ENCODE measurements at places on chromosomes 2 and 18. TPM values are rescaled to one million over a fixed set of nuclear protein-coding genes. Genes with fewer than 3 reads are reported as not detected.

C1GALT1C1L gene
- total RNA-seq = not detected

SERPINB7 gene
- 18.0 TPM for total RNA-seq

GRCh38 chr18:67496469-67496868, 20.1 kb downstream of the DSEL start:
- DNase-seq = no peak

PAX3 gene
- total RNA-seq = not detected

OSR1 gene
- total RNA-seq = 0.31 TPM

MEP1B gene
- not detected for total RNA-seq

DNA sequence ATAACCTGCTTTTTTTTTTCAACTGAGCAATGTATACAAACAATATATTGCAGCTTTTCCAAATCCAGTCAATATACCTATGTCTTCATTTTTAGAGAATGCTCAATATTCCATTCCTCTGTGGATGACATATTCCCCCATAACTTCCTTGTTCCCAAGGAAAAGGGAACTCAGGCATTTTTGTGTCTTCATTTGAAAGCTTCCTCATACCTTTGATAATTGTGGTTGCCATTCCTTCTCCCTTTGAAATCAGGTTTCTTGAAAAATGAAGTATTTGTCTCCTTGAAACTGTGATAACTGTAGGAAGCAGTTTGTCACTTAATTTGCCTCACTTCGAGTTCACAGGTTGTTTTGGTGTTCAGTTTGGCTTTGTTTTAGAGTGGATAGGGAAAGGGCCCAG, 13.5 kb downstream of the ELAC1 start:
- peak; percentile 42 for DNase-seq

MC4R gene
- total RNA-seq = not detected

DNER gene
- total RNA-seq = 1.0 TPM

FBLN7 gene
- not detected for total RNA-seq

DNA sequence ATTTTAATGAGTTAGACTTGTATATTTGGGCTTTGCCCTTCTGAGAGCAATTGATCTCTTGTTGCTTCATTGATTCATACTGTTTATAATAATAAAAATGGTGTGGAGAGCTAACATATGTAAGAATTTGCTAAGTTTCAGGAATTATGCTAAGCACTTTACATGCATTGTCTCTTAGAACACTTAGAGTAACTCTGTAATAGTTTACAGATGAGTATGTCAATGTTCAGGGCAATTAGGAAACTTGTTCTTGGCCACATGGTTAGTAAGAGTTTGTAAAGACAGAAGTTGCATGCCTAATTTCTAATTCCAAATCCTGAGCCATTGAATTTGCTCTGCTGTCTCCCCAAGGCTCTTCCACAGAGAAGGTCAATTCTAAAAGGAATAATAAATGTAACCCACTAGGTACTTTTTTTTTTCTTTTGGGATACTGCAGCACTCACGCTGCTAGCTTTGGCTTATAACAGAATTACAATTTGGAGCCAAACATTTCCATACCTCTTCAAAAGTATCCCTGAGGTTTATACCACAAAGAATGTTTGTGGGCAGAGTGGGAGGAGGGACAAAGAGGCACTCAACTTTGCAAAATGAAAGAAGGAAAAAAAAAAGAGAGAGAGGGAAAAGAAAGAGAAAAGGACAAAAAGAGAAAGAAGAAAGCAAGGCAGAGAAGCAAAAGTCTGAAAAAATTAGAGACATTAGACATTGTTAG, 232.4 kb downstream of the CALCRL start:
- DNase-seq = peak; percentile 83

DNA sequence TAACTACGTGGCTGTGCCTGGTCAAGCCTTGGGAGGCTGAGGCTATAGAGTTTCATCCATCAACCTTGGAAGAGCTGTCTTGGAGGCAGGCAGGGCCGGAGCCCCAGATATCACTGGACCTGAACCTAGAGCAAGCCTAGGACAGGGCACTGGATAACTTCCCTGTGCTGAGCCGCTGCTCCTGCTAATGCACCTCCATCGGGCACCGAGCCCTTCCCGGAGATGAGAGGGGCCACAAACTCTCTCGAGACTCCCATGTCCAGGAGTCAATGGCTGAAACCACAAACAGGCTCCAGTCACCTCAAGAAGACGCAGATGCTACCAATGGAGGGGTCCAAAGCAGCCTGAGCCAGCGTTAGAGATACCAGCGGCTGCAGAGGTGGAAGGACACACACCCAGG, 866.0 kb downstream of the LRP1B start:
- no peak for DNase-seq

DNA sequence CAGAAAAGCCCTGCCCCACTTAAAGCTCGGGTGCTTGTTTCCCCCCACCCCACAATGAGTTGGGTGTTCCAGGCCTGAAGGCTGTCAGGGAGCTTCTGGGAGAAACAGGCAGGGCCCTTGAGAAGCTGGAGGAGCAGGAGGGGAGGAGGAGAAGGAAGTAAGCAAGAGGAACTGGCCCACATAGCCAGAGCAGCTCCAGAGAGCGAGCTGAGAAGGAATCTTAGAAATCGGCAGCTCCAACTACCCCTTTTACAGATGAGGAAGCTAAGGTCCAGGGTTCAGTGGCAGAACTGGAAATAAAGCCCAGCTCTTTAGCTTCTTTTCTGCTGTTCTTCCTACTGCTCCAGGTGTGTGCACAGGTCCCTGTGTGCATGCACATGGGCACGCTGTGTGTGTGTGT, 12.7 kb upstream of the KCNK3 start:
- DNase-seq = no peak

SOS1 gene
- 33.3 TPM for total RNA-seq

HOXD11 gene
- not detected for total RNA-seq

GRCh38 chr2:207122651-207123334, 43.0 kb downstream of the KLF7 start:
- DNase-seq = no peak

DNA sequence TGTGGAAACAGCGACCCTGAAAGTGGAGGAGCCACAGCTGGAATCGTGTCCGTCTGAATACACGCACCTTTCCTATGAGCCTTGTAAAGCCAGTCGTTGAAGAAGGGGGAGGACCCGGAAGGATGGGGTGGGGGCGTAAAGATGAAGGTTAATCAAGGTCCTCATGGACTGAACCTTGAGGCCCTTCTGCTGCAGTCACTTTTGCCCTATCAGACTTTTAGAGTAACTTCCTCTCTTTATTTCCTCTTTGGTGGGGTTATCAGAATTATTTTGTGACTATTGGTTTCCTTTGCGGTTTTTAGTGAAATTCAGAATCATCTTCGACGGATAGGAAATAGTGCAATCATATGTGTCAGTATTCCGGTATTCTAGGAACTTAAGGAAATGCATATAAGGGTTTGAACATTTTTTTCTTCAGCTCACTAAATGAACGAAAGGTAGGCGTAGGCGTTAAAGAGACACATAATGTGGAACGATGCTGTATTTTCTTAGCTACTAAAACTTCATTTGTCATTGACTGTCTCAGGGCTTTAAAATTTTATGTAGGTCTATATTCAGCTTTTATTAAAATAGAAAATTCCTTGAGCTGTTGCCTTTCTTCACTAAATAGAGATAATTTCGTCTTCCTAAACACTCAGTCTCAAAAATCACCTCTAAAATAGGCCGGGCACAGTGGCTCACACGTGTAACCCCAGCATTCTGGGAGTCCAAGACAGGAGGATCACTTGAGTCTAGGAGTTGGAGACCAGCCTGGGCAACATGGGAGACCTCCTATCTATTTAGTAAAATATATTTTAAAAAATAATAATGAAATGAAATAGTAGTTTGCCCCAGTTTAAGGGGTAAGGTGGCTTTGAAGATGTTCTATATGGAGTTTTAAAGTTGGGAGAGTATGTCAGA, 1.4 kb upstream of the YES1 start:
- no peak for DNase-seq

DNA sequence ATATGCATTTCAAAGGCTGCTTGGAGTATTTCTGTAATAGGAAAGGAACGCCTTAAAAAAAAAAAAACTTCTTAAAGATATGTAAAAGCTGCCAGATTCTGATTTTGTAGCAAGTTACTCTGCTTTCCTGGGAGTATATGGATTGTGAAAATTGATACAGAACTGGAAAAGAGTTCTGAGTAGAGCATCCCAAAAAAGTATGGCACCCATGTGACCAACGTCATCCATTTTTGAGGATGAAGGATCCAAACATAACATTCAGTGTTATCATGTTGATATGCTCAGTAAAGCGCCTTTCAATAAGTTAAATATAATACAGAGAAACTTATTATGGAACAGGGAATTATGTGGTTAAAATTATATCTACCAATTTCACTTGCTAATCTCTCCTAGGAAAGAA, 978.4 kb upstream of the POU3F3 start:
- no peak for DNase-seq

DNA sequence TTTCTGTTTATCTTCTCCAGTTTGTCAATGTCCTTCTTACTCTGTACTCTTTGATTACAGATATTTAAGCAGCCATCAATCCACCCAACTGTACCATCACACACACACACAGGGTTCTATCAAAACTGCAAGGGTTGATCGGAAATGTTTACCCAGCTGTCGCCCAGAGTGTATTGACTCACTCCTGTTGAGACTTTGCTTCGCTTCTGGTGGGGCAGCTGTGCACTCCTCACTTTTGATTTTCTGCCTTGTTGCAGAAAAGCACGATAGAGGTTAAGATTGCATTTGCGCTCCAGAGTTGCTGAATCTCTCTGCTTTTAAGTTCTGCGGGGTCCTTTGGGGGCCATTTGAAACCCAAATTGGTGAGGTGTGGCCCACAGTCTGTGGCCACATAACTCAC, 216.2 kb downstream of the SETBP1 start:
- DNase-seq = no peak

GRCh38 chr2:53452957-53453748, 314.5 kb upstream of the CHAC2 start:
- no peak for DNase-seq

GRCh38 chr18:6921571-6921970, 192.1 kb downstream of the ARHGAP28 start:
- DNase-seq = no peak

GRCh38 chr18:80103231-80103630, 5.8 kb upstream of the ADNP2 start:
- peak; percentile 73 for DNase-seq

GRCh38 chr2:172270278-172271079, 156.9 kb upstream of the ITGA6 start:
- no peak for DNase-seq

LCT gene
- total RNA-seq = not detected

- DNase-seq = peak; percentile 41
Observed at GRCh38 chr2:61135510-61135909, 26.5 kb upstream of the C2orf74 start.

CBLN2 gene
- total RNA-seq = not detected

GRCh38 chr18:25630682-25631081, 278.7 kb upstream of the ZNF521 start:
- DNase-seq = no peak

All from astrocyte (in vitro differentiated cells and primary cell).